ENCODE measurements at places on chromosomes 5 and 9. TPM values are rescaled to one million over a fixed set of nuclear protein-coding genes. Genes with fewer than 3 reads are reported as not detected.

The OR1N2 gene
- not detected for total RNA-seq

The OBP2B gene
- not detected for total RNA-seq

The SCGB3A2 gene
- not detected for total RNA-seq

The SPEF2 gene
- total RNA-seq, result 1.9 TPM

The PHAX gene
- 34.3 TPM for total RNA-seq

The CMYA5 gene
- 697 TPM for total RNA-seq

The MARCOL gene
- total RNA-seq, result not detected

The RASEF gene
- 0.15 TPM for total RNA-seq

The FBP1 gene
- 2.8 TPM for total RNA-seq

The IL3 gene
- not detected for total RNA-seq

The PCDHB7 gene
- 1.6 TPM for total RNA-seq

The TIGD6 gene
- 3.2 TPM for total RNA-seq

The PLCXD3 gene
- 61.3 TPM for total RNA-seq

The TOR4A gene
- total RNA-seq, result 10.9 TPM

The ADAMTS6 gene
- 0.86 TPM for total RNA-seq

The CD14 gene
- 99.0 TPM for total RNA-seq

The ASPN gene
- 18.8 TPM for total RNA-seq

The BDP1 gene
- 15.0 TPM for total RNA-seq

The SVEP1 gene
- total RNA-seq, result 12.2 TPM

The TSPAN17 gene
- 16.1 TPM for total RNA-seq

The GRM6 gene
- not detected for total RNA-seq

The TLX3 gene
- total RNA-seq, result not detected

The PCDHA8 gene
- total RNA-seq, result 0.06 TPM

The FBP2 gene
- not detected for total RNA-seq

The PCDHA10 gene
- 0.06 TPM for total RNA-seq

The ARRDC1 gene
- total RNA-seq, result 24.3 TPM

The ASS1 gene
- total RNA-seq, result 37.6 TPM

The LRRC70 gene
- 2.5 TPM for total RNA-seq

The CDK7 gene
- 11.8 TPM for total RNA-seq

The REXO4 gene
- total RNA-seq, result 15.3 TPM

The PCDHA3 gene
- total RNA-seq, result 0.31 TPM

The NIPSNAP3A gene
- total RNA-seq, result 14.3 TPM

The TMOD1 gene
- 219 TPM for total RNA-seq

The HNRNPH1 gene
- total RNA-seq, result 210 TPM

The ADAMTSL1 gene
- total RNA-seq, result 2.2 TPM

The CDKN2B gene
- 1.4 TPM for total RNA-seq

The ZNF474 gene
- total RNA-seq, result not detected

The GIN1 gene
- 13.0 TPM for total RNA-seq

The PGM5 gene
- total RNA-seq, result 342 TPM

The CDX1 gene
- 0.23 TPM for total RNA-seq

The ANKRD34B gene
- not detected for total RNA-seq
